ENCODE measurements at places on chromosomes 5 and 9.

- DNase-seq = no peak
These were observed 71.0 kb upstream of the SLC1A3 start for GRCh38 chr5:36535378-36535777.

GRCh38 chr9:94681508-94681907 lies 42.2 kb upstream of the FBP1 start:
- DNase-seq = peak; percentile 65

- DNase-seq = no peak
These were observed 137.4 kb downstream of the GPBP1 start for GRCh38 chr5:57311251-57311650.

DNA sequence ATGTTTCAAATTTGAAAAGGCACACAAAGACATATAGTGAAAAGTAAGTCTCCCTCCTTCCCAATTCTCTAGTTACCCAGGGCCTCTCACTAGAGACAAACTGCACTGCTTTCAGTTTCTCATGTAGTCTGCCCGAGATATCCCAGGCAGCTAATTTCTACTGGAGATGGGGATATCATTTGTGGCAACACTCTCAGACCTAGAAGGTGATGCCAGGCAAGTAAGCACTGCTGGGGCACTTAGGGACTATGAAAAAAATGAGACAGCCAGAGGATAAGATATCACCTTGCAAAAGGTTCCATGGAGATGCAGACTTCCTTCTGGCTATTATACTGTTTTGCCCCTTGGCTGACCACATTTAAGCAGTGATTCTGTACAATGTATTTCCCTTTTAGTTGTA lies 12.6 kb downstream of the SIL1 start:
- DNase-seq = no peak

DNA sequence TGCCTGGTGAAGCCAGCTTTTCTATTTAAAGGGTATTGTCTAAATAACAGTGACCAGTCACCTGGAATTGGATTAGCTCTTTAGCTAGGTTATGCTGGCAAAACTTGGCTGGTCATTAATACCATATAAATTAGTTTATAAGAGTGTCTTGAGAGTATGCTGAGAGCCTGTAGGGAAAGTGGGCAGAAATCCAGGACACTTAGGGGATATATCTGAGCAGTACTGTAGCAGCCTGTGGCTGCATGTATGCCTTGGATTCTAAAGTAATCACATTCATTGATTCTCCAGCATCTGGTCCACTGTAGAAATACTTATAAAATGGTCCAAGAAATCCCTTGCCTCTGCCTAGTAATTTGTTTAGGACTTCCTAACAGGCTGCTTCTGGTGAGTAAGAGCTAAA lies 288.9 kb upstream of the DMAC1 start:
- no peak for DNase-seq

All from activated CD8-positive, alpha-beta T cell treated with anti-CD3 and anti-CD28 coated beads for 36 hours (primary cell).